ENCODE measurements at places on chromosomes 7 and 10.

- no peak overlapping the region for H3K4me3 ChIP-seq
- peaks cover 5% of the 10 kb centered on the region for H3K36me3 ChIP-seq
- no peaks in the 10 kb centered on the region for H3K27me3 ChIP-seq
- no peaks in the 10 kb centered on the region for H3K4me1 ChIP-seq
- H3K27ac ChIP-seq: no peak overlapping the region
These were observed 21.1 kb downstream of the FAM133B start for GRCh38 chr7:92569137-92569536.

- no peak overlapping the region for H3K27ac ChIP-seq
- H3K4me1 ChIP-seq: no peaks in the 10 kb centered on the region
- H3K27me3 ChIP-seq: no peaks in the 10 kb centered on the region
- H3K4me3 ChIP-seq: no peak overlapping the region
These were observed 82.3 kb upstream of the ARID5B start for GRCh38 chr10:61819208-61819607.

DNA sequence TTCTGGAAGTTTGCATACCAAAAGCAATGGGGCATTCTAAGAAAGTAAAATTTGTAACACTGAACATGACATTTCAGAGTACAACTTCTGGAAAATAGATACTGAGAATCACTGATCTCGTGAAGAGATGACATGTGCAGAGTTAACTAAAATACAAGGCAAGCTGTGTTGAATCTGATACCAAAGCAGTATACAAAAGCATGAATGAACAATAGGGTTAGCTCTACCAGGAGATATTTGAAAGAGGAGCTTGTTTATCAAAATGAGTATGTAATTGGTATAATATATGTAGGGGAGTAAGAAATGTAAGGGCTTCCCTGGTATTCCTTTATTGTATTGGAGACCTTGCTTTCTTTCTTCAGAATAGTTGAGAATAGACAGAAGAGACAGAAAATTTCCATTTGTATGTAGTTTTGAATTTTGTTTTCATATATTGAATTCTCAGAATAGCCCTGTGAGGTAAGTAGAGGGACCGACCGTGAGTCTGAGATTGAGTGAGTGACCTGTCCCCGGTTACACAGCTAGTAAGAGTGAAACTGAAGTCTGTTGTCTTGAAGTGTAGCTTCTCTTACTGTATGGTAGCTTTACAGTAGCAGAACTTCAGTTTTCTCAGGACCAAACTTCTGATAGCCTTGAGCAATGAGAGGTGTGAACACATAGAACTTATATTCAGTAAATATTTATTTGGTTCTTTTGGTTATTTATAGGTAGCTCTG lies 5.0 kb downstream of the HBP1 start:
- H3K4me1 ChIP-seq: no peaks in the 10 kb centered on the region
- no peak overlapping the region for H3K4me3 ChIP-seq
- no peaks in the 10 kb centered on the region for H3K27me3 ChIP-seq
- H3K27ac ChIP-seq: no peak overlapping the region
- H3K36me3 ChIP-seq: no peaks in the 10 kb centered on the region
- DNase-seq: no peak

DNA sequence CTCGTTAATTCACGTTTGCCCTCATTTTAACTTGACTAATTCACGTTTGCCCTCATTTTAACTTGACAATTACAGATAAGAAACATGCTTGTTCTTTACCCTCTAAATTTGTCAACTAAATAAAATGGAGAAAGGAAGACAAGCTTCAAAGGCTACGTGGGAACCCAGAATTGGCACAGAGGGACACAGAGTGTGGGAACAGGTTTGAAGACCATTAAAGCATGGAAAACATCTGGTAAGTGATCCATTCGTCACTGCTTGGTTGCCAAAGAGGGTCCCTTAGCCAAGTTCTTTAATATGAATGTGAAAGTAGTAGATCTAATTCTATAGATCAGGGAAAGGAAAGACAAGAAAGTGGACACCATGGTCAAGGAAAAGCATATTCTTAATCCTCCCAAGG lies 57.2 kb downstream of the ITIH5 start:
- H3K27me3 ChIP-seq: no peaks in the 10 kb centered on the region
- no peak for DNase-seq
- no peaks in the 10 kb centered on the region for H3K4me1 ChIP-seq
- no peak overlapping the region for H3K27ac ChIP-seq
- no peak overlapping the region for H3K4me3 ChIP-seq

- no peaks in the 10 kb centered on the region for H3K4me1 ChIP-seq
- no peaks in the 10 kb centered on the region for H3K36me3 ChIP-seq
- no peak for DNase-seq
- H3K27me3 ChIP-seq: no peaks in the 10 kb centered on the region
- no peak overlapping the region for H3K27ac ChIP-seq
These were observed 10.4 kb downstream of the GRM3 start for GRCh38 chr7:86653919-86654659.

DNA sequence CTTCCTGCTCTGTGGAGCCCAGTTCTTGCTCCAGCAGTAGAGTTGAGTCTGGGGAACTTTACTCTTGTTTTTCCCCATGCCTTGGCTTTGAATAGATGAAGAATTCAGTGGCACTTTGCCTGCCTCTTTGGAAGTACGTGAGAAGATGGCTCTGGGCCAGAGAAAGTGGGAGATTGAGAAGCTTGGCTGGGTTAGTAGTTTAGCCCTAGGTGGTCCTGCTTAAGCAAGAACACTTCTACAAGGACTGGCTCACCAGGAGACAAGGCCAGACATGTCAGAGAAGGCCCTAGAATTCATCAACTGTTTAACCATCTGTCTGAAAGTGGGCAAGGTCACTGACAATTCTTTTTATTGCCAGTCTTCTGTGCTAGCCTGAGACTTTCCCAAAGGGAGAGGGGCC lies 410.3 kb downstream of the TYW1 start:
- no peak for DNase-seq
- no peak overlapping the region for H3K27ac ChIP-seq
- H3K4me1 ChIP-seq: no peaks in the 10 kb centered on the region
- H3K36me3 ChIP-seq: no peaks in the 10 kb centered on the region
- H3K27me3 ChIP-seq: no peaks in the 10 kb centered on the region

DNA sequence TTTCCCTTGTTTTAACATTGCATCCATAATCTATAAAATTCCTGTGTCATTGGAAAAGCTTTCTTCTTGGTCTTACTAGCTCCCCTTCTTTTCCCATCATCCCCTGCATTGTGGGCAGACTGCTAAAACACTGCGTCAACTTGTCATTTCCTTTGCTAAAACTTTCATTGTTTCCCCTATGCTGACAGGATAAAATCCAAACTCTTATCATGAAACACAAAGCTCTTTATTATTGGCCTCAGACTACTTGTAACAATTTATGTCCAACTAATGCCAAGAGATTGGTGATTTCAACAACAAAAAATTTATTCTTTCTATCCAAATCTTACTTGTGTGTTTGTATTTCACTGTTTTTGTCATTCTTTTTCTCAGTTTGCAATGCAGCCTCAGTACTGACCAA lies 339.1 kb downstream of the HGF start:
- H3K27me3 ChIP-seq: no peaks in the 10 kb centered on the region
- no peak overlapping the region for H3K27ac ChIP-seq
- no peak overlapping the region for H3K4me3 ChIP-seq
- no peak for DNase-seq
- no peaks in the 10 kb centered on the region for H3K36me3 ChIP-seq

DNA sequence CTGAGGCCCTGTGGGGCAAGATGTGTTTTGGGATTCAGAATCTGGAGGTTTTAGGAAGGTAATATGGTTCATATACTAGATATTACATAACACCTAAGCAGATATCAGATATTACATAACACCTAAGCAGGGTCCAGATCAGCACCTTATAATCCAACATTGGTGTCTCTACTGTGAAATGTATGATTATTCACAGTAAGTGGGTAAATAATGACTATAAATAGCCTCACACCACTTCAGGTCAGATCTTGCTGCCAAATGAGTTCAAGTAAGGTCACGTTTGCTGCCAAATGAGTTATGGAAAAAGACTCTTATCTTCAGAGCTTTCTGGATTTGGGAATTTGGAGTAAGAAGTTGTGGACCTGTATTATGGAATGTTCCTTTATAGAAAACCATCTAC lies 14.6 kb downstream of the ADRB1 start:
- no peak for DNase-seq
- no peak overlapping the region for H3K27ac ChIP-seq
- 0 out of 2 replicates have a peak, but pooled peaks cover 1% of the 10 kb centered on the region for H3K4me1 ChIP-seq
- H3K36me3 ChIP-seq: no peaks in the 10 kb centered on the region

Measured in iPS DF 6.9 (cell line).